Smooth muscle cell of the umbilical artery (primary cell): ENCODE measurements at places on chromosomes 5 and 9. TPM values are rescaled to one million over a fixed set of nuclear protein-coding genes. Genes with fewer than 3 reads are reported as not detected.

FOXD4 gene
- total RNA-seq: under 0.01 and 0.09 TPM in 2 replicates

DPH7 gene
- 25.2 and 28.8 TPM in 2 replicates for total RNA-seq

PHF24 gene
- 0.05 and 0.30 TPM in 2 replicates for total RNA-seq

NUDT12 gene
- total RNA-seq: 10.1 and 17.2 TPM in 2 replicates

FAT2 gene
- under 0.01 and 0.05 TPM in 2 replicates for total RNA-seq

SHC3 gene
- 63.2 and 79.2 TPM in 2 replicates for total RNA-seq

PCDHA1 gene
- total RNA-seq: under 0.01 and 0.09 TPM in 2 replicates

PCDHGB1 gene
- 3.3 TPM in 2 replicates for total RNA-seq
